ENCODE measurements at places on chromosomes 2 and 18. TPM values are rescaled to one million over a fixed set of nuclear protein-coding genes. Genes with fewer than 3 reads are reported as not detected.

Gene DSG4
- not detected for total RNA-seq

Gene NXPH2
- not detected for total RNA-seq

DNA sequence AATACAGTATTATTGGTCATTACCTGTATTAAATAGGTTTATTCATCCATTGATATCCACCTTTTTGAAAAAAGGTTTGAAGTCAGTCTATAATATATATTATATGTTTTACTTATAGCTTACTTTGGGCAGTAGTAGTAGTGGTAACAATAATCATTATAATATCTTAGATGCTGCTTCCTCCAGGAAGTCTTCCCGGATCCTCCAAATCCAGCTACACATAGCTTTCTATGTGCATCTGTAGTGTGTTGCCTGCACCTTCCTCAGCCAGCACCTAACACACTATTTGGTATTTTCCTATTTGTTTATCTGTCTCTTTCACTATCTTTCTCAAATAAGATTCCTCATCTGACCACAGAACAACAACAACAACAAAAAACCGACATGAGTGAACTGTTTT lies 81.0 kb downstream of the PRKCE start:
- no peak for DNase-seq

Gene LAPTM4A
- total RNA-seq: 98.8 TPM

DNA sequence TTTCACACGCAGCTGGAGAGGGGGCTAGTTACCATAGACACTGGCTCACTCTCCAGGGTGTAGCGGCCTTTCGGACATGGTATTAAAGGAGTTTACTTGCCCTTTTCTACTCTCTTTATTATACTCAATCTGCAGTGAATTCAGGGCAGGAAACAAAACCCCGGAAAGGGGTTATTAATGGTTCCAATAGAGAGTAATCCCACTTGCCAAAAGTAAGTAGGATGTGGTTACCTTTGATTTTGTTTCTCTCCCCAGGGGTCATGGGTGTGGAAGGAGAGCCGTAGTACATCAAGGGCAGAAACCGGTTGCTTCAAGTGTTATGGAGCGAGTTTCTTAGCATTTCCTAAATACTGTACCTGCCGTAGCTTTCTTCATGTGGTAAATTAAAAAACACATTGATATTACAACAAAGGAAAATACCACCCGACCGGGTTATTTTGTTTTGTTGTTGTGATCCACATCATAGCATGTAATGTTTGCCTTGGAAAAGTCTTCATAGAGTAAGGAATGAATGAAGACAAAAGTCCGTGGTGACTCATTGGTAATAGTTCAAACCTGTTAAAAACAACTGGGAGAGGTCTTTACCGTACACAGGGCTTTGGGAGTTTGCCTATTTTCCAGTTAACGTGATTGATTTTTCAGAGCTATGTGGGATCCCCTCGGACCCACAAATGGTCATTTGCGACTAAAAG lies 71.5 kb downstream of the SLC4A3 start:
- no peak for DNase-seq

Gene PUS10
- total RNA-seq: 3.6 TPM

DNA sequence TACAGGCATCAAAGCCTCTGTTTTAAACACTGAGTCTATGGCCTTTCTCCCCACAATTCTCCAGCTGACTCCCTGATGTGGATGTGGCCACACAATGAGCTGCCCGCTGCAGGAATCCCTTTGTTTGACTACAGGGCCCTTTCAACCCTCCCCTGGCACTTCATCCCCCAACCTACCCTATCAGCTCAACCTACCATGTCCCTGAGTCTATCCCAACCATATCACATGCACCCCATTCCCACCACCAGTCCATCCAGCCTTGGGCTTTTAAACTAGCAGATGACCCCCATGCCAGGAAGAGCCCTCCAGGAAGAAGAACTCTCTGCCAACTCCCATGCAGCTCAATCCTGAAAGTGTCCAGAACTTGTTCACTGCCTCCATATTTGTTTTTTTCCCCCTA lies 46.9 kb upstream of the TEX51 start:
- DNase-seq: no peak

Gene LGALSL
- 0.39 TPM for total RNA-seq

All from CD8-positive, alpha-beta T cell (primary cell).